ENCODE measurements at places on chromosomes 4 and X. TPM values are rescaled to one million over a fixed set of nuclear protein-coding genes. Genes with fewer than 3 reads are reported as not detected.

Gene CRMP1
- not detected for total RNA-seq

Gene LDOC1
- total RNA-seq = not detected

Gene DGKK
- not detected for total RNA-seq

Gene PRICKLE3
- total RNA-seq = 11.0 TPM

Gene FABP2
- not detected for total RNA-seq

Gene GALNTL6
- total RNA-seq = not detected

Gene HSD17B11
- 8.7 TPM for total RNA-seq

Gene VEGFD
- not detected for total RNA-seq

Gene FGF13
- not detected for total RNA-seq

Gene EDA2R
- 4.8 TPM for total RNA-seq
